Glutamatergic neuron (in vitro differentiated cells): ENCODE measurements at places on chromosomes 2 and 18.
A peak's percentile ranks its signal among the peaks of the same experiment; 100 is the strongest.

DNA sequence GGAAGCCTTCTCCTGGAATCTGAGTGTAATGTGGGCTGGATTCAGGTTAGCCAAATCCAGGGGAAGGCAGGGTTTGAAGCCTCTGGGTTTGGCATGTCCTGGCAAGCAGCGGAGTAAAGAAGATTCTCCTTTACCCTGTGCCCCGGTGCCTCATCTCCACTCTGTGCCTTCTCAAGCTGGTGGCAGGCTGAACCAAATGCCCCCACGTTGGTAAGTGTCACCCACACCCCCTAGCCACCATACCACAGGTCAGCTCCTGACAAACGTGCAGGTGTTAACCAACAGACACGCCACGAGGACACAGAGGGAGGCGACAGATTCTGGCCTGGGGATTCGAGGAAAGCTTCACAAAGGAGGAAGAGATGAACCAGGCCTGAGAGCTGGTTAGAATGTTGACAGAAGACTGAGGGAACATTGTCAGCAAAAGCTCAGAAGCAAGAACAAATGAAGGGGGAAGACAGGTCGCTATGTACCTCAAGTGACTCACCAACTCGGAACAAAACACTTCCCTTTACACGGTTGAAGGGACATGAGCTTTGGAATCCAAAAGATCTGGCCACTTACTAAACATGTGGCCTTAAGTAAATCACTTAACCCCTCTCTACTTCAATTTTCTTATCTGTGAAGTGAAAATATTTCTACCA, 85.2 kb upstream of the LCLAT1 start:
- DNase-seq: no peak

GRCh38 chr2:111219285-111219684, 98.6 kb downstream of the BCL2L11 start:
- DNase-seq: peak; percentile 49

DNA sequence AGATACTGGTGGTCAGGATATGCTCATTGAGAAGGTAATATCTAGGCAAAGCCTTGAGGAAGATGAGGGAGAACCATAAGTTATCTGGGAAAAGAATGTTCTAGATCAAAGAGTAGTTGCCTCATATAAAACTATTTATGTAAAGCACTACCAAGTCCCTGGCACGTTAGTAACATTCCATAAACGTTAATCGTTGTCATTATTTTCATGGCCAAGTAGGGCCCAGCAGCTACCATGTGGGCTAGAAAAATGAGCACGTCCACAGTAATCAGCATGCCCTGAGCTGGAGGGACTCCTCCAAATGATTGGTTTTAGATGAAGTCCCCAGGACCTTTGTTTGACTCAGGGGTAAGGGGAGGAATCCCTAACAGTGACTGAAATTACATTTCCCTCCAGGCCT, 32.7 kb upstream of the AFTPH start:
- DNase-seq: no peak

DNA sequence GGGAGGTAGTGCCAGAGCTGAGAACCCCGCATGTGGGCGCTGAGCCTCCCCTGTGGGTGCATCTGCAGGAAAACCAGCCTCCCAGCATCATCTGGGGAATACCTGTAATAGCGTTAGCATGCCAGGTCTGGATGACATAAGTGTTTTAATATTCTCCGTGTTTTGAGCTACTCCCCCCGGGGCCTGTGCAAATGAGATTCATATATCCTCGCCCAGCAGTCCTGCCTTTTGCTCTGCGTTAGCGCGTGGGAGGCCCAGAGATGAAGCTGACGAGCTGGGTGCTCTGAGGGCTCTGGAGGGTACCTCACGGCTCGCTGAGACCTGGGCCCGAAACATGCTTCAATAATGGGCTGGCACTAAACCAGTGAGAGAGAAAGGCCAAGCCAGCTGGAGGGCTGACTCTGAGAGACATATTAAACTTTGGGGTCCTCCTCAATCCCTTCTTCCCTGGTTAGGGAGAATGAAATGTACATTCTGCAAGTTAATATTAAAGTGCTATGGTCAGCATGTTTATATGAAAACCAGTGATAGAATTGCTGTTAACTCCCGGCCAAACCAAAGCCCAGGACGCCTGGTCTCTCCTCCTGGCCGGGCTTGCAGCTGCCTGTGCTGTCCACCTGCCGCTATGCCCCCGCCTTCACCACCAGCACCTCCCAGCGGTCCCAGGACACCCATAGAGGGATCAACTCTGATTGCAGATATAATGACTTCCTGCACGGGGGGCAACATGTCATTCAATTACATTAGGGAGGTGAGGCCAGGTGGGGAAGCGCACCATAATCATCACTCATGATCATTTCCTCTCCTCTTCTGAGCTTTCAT, 77.0 kb downstream of the EDAR start:
- DNase-seq: no peak

DNA sequence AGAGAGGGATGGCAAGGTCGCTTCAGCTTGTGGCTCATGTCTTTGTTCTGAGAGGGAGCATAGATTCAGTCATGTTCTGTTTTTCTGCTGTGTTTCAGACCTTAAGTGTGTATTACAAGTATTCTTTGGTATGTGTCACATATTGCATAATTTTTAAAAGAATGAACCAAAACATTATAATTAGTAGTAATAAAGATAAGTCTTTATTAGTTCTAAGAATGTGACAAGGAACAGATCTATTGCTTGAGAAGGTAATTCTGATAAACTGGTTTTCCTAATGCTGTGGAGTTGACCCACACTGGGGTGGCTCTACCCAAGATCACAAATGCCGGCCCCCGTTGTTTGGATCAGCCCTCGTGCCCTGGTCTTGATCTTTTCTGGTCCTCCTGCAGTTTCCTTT, 124.3 kb upstream of the FOSL2 start:
- DNase-seq: no peak

DNA sequence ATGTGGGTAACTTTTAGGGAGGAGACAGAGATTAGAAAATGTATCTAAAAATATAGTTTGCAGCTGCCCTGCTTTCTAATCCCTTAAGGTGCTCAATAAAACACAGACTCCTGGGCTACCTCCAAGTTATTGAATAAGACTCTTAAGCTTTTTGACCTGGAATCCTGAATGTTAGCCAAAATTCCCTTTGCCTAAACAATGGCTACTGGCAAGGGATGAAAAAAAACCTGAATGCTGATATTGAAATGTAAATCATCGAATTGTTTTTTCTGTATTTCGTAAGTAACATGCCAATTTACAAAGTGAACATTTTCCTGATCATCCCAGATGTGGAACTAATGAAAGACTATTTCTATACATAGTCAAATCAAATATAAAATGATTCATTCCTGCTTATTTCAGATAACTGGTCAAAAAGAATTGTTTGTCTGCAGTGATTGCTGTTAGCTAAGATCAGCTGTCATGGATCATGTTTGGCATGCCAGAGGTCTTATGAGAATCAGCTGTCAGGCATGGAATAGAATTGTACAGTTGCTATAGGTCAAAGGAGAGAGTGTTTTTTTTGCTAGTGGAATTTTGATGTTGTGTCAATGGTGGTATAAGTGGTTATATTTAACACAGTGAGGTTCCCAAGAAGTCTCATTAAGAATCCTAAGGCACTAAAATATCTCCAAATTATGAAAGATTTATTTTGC, 363.6 kb upstream of the CWC22 start:
- DNase-seq: no peak
